NCI-H1436 treated with DMSO at 0.1 percent for 48 hours (cell line): ENCODE measurements at places on chromosomes 16 and 17.

- DNase-seq: no peak
These were observed 11.3 kb downstream of the DOK4 start for GRCh38 chr16:57474671-57475661.

DNA sequence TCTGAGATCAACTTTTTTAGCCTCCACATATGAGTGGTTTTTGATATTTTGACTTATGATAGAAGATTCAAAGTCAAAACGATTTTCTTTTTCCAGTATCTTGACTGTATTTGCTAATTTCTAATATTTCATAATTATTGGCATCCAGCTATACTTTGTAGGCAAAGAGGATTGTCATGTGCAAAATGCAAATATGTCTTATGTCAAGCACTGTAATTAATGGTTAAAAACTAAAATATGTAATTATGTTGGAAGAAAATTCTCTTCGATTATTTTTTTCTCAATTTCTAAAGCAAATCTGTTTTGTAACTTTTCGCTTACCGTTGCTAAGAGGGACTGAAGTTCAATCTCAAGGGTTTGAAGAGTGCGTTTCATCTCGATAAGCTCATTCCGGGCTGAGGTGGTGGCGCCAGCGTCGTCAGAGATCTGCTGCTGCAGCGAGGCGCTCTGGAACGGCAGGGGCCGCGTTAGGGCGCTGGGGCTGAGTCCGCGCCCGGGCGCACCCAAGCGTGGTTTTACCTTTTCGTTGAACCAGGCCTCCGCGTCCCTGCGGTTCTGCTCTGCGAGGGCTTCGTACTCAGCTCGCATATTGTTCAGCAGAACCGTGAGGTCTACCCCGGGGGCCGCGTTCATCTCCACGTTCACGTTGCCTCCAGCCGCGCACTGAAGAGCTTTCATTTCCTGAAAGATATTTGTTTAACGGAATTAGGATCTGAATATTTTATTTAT is 3.0 kb downstream of the KRT27 start:
- peak; percentile 6 for DNase-seq

DNA sequence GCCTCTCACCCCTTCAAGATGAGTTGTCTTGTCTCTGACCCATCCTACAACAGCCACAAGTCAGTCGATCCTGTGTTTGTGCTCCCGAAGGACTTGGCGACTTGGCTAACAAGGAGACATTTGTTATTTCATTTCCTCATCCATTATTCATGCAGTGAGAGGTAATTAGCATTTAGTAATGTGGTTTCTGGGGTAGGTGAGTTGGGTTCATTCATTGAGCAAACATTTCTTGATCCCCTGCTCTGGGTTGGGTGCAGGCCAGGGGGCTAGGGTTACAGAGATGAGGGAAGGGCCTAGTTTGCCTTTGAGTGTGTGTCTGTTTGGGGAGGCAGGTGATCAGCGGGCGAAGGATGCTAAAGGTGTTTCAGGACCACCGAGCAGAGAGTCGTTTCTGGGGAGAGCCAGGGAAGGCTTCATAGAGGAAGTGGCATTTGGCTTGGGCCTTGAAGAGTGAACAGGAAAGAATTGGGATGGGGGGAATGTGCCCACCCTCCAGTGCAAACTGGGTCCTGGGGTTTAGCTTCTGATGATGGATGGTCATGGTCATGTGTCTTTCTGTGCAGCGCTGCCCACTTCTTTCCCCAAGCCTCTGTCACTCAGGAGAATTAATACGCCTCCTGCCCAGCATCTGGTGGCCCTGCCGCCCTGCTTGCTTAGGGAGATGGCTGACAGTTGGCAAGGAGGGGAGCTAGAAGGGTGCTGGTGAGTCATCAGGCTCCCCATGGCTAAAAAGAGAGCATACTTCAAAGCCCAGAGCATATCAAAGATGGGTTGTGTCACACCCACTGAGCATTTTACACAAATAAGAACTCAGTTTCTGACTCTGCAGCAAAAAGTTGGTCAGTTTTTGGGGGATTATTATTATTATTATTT is 38.5 kb downstream of the MSI2 start:
- DNase-seq: peak; percentile 96

- DNase-seq: no peak
These were observed 117.5 kb downstream of the BANP start for GRCh38 chr16:88068476-88069396.

DNA sequence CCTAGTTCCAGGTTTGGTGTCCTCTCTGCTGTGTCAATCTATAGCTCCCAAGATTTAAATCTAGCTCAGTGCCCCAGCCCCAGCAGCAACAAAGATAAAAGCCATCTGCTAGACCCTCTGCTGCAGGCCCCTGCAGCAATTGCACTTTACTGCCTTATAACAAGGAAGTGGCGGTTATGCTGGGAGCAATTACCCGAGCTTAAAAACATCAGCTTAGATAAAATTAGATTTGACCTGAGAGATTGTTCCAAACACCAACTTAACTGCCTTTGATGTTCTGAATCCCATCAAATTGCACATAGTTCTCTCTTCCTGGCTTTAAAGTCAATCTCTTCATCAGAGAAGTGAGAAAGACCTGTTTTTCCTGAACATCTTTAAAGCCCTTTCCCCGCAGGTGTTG is 62.4 kb upstream of the SHISA6 start:
- DNase-seq: no peak

GRCh38 chr16:2486645-2487516 is 12.0 kb downstream of the TBC1D24 start:
- DNase-seq: no peak

DNA sequence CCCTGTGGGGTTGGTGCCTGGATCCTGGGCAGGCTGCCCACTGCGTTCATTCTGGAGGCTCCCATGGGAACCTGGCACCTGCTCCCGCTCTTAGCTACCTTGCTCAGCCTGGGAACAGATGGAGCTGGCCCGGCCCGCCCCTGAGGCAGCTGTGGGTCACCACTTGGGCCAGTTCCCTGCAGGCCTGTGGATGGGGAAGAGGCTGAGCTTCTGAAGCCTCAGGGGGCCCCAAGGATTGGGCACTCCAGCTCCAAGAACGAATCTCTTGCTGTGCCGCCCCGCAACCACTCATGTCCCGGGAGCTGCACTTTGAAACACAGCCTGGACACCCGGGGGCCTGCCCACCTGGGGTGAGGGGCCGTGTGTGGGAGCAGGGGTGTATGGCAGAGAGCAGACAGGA is 37.7 kb downstream of the BAHCC1 start:
- peak; percentile 81 for DNase-seq

DNA sequence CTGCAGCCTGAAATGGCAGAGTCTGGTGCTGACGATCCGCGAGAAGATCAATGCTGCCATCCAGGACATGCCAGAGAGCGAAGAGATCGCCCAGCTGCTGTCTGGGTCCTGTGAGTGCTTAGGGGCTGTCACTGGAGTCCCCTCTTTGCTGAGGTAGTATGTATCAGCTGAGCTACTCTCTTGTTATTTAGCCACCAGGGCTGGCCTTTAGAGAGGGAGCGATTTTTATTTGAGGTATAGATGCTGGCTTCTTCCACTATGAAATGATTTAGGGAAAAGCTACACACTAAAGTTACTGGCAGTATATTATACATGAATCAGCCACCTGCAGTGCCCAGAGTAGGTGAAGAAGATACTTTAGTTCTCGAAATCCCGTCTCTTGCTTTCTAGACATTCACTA is 2.6 kb downstream of the CDK5RAP3 start:
- DNase-seq: no peak

- DNase-seq: no peak
These were observed 624.6 kb upstream of the EEF2KMT start for GRCh38 chr16:5722116-5722619.

GRCh38 chr17:62781831-62782251 is 26.3 kb downstream of the MARCHF10 start:
- DNase-seq: no peak

GRCh38 chr17:55254375-55254774 is 10.4 kb upstream of the HLF start:
- no peak for DNase-seq

GRCh38 chr16:26712876-26713275 is 353.9 kb upstream of the C16orf82 start:
- DNase-seq: no peak

GRCh38 chr17:14299280-14300141 is 1.4 kb upstream of the HS3ST3B1 start:
- no peak for DNase-seq

GRCh38 chr16:51134269-51134812 is 16.7 kb downstream of the SALL1 start:
- DNase-seq: no peak

DNA sequence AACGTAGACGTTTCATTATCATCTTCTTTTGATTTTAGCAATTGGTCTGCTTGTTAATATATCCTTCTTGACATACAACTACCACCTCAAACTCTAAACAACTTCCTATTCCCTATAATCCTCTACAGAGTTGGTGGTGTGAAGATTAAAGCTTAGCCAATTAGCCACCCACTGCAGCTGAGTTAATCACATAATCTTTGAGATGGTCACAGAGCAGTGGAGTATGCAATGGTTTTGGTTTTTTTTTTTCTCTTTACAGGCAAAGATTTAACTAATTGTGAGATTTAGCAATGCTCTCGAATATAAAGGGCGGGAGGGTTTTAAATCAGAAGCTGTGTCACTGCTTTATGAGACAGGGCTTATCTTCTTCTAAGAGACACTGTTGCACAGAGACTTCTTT is 37.0 kb downstream of the STX8 start:
- DNase-seq: no peak

DNA sequence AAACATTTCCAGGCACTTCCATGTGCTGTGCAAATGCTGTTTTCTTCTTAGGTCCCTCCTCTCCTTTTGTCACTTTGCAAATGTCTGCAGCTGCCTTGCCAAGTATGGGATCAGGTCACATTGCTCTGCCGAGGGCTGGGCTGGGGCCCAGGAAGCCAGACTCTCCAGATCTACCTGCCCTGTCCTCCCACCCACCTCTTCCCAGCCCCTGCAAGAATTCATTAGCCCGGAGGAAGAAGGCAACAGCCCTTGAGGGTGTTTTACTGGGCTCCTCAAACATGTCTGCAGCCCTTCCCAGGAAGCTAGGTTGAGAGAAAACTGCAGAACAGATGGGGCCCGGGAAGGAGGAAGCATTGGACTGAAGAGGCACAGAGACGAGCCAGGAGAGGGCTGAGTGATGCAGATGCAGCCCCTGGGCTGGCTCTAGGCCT is 47.1 kb downstream of the WSB1 start:
- DNase-seq: no peak

- peak; percentile 55 for DNase-seq
These were observed 402.1 kb downstream of the SEC14L1 start for GRCh38 chr17:77542551-77543490.

DNA sequence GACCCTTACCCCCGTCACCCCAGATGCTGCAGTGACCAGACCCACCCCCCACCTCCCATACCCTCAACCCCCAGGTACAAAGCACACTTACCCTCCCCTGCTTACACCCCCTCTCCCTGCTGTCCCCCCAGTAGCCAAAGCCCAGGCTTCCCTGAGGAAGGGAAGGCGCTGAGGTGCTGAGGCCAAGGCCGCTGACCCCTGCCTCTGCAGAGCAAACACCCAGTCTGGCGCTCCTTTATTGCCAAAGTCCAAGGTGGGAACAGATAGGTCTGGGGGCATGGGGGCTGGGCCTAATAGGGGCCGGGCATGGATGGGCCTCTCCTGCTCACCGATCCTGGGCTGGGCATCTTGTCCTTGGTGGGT is 683 bp downstream of the LCAT start:
- DNase-seq: no peak

DNA sequence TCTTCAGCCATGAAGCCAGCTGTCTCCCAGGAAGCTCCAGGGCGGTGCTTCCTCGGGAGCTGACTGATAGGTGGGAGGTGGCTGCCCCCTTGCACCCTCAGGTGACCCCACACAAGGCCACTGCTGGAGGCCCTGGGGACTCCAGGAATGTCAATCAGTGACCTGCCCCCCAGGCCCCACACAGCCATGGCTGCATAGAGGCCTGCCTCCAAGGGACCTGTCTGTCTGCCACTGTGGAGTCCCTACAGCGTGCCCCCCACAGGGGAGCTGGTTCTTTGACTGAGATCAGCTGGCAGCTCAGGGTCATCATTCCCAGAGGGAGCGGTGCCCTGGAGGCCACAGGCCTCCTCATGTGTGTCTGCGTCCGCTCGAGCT is 14.1 kb downstream of the STH start:
- no peak for DNase-seq

DNA sequence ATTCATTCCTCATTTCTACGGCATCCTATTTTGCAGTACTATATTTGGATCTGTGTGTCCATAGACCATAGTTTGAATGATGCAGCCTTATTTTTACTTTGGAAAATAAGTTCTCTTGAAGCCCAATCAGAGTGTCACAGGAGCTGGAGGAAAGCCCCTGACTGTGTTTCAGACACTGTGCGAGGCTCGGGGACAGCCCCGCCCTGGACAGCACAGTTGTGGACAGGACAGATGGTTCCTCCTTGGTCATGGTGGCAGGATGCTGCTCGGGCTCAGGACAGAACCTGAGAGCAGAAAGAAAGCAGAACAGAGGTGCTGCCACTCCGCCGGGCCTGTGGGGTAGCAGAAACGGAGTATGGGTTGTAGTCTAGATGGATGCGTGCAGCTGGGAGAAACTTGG is 22.9 kb downstream of the BANP start:
- DNase-seq: no peak

- DNase-seq: no peak
These were observed 229.4 kb upstream of the CACNG5 start for GRCh38 chr17:66605541-66605940.

DNA sequence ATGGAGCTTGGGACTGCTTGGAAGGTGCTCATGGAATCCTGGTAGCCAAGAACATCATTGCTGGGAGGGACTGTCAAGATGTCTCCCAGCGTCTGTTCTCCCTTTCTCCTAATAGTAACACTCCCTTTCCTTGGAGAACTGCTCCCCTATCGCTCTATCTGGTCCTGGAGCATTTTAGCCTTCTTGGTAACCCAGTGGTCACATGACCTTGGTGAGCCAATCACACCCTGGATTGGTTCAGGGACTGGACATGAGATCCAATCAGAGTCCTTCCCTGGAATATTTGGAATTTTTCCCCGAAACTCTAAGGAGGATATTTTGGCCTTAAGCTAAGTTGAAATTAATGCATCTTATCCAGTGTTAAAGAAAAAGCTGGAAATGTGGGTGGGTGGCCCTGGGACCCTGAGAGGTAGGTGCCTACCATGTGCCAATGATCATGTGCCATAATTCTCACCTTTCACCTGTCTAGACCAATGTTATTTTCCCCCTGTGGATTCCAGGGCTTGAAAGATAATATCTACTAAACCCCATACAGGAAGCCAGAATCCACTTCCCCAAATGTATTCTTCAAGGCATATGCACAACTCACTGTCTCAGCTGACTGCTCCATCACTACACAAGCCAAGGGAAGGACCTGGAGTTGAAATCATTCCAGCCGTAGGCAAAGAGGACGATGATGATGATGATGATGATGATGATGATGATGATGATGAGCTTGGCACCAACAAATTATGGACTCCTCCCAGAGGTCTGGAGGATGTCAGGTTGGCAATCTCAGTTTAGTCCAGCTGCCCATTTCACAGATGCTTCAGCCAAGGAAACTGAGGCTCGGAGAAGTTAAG is 193.2 kb downstream of the RAB11FIP4 start:
- no peak for DNase-seq

- no peak for DNase-seq
These were observed 38.4 kb downstream of the EPN2 start for GRCh38 chr17:19275457-19276127.

DNA sequence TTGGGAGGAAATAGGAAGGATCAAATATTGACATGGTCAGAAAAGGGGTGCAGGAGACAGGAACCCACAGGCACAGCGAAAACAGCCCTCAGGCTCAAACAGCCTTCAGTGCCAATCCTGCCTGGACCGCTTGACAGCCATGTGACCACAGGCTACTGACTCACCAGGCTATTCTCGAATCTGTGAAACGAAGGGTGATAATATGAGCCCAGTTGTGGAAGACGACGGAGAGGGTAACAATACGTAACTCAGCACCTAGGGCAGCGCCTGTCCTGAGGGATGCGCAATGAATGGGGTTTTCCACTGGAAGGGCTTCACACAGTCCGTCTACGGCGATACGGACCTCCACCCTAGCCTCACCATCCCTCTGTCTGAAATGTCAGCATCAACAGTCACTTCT is 117.3 kb upstream of the RCVRN start:
- no peak for DNase-seq
